ENCODE measurements at places on chromosomes 5 and 9. TPM values are rescaled to one million over a fixed set of nuclear protein-coding genes. Genes with fewer than 3 reads are reported as not detected.

- DNase-seq = no peak
Measured at GRCh38 chr9:86262492-86262891, 3.0 kb upstream of the C9orf153 start.

GRCh38 chr5:159965031-159965837 is 43.7 kb upstream of the TTC1 start:
- no peak for DNase-seq

- DNase-seq = no peak
Measured at GRCh38 chr5:102153003-102153759, 142.9 kb downstream of the SLCO4C1 start.

DNA sequence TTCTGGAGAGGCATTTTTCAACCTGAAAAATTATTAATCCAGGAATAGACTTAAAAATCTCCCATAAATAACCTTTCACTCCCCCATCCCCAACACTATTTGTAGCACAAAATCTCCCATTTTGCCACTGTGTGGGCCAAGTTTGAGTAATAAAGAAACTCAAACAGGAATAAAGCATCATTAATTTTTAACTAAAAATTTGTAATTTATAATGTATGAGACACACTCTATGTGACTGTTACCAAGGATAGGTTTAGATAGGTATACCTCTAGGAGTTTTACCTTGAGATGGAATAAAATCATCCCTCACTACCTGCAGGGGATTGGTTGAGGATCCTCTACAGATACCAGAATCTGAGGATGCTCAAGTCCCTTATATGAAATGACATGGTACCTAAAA is 30.1 kb downstream of the CHD1 start:
- no peak for DNase-seq

- DNase-seq = no peak
Measured at GRCh38 chr5:64973215-64973614, 204.5 kb downstream of the CWC27 start.

DNA sequence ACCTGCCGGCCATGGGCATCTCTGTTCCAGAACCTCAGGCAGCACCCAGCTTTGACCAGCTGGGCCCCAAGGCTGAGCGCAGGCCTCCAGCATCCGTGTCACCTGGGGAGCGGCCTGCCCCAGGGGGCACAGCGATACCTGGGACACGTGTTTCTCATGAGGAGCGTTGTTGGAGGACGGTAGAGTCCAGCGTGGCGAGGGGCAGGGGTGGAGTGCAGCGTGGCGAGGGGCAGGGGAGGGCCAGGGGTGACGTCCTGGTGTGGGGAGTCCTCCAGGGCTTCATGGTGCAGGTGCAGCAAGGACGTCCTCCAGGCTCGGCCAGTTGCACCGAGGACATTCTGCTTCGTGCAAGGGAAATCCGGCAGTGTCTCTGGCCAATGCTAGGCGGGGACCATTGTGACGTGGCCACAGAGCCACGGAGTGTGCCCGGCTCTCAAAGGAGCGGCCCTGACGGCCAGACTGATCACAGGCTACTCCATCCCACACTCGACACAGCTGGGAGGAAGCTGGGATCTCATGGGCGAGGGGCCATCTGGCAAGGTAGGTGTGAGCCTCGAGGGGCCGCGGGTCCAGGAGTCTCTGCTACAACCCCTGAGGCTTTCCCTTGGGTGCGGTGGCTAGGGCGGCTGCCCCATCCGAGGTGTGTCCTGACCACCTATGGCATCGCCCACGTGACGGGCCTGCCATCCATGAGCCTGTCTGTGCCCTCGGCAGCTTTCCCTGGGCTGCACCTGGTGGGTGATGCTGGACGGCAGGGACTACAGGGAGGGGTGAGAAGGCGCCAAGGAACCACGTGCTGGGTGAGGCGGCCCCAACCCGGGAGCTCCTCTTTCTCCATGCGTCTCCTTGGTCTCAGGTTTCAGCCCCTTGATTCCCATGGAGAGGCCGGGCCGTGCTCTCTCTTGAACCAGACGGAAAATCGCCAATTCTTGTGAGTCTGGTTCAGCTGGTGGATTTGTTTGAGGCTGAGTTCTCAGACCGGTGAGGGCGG is 33.8 kb downstream of the SLC9A3 start:
- DNase-seq = no peak

DNA sequence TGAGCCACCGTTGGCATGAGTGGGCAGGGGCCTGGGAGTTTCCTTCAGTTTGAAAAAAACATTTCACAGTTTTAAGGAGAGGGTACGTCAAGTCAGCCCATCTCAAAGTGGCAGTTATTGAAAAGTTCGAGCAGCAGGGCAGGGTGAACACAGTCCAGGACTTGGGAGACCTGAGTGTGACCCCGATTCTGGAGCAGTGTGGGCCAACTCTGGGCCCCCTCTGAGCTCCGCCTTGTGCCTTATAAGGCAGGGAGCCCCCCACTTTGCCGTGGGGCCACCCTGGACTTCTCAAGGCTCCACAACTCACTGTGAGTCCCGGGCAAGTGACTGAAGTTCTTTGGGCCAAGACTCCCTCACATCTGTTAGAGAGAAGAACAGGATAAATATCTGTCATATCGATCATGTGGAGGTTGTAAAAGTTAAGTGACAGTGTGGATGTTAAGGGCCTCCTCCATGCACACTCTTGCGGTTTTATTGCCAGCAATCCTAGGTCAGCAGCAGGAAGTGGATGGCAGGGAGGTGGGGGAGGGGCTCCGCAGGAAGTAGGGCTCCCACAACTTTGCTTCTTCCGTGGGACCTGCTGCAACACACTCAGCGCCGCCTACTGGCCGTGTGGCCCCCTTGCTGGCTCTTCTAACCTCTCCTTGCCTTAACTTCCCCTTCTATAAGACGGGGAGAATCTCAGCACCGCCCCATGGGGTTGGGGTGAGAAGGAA is 38.4 kb downstream of the HRH2 start:
- DNase-seq = peak; percentile 70

- DNase-seq = no peak
Measured at GRCh38 chr9:128396970-128397613, 23.6 kb upstream of the CERCAM start.

- no peak for DNase-seq
Measured at GRCh38 chr5:87120518-87121303, 147.0 kb upstream of the RASA1 start.

GRCh38 chr5:120628156-120628555 is 164.1 kb downstream of the PRR16 start:
- no peak for DNase-seq

DNA sequence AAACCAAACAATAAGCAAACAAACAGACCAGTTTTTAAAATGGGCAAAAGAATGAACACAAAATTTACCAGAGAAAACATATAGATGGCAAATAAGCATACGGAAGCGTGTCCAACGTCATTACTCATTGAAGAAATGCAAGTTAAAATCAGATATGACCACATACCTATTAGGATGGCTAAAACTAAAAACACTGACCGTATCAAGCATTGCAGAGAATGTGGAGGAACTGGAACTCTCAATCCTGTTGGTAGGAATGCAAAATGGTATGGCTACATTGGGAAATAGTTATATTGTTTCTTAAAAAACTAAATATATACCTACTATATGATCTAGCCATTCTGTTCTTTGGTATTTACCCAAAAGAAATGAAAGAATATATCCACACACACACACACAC is 129.4 kb upstream of the ACO1 start:
- DNase-seq = no peak

GRCh38 chr5:350355-350754 is 28.8 kb downstream of the AHRR start:
- DNase-seq = no peak

GRCh38 chr5:107377277-107377609 is 293.5 kb downstream of the EFNA5 start:
- no peak for DNase-seq

GRCh38 chr9:114894609-114895433 is 35.6 kb downstream of the TNFSF8 start:
- DNase-seq = no peak

- DNase-seq = no peak
Measured at GRCh38 chr5:115785381-115786065, 30.9 kb downstream of the CDO1 start.

- DNase-seq = no peak
Measured at GRCh38 chr9:3692606-3693005, 166.8 kb upstream of the RFX3 start.

DNA sequence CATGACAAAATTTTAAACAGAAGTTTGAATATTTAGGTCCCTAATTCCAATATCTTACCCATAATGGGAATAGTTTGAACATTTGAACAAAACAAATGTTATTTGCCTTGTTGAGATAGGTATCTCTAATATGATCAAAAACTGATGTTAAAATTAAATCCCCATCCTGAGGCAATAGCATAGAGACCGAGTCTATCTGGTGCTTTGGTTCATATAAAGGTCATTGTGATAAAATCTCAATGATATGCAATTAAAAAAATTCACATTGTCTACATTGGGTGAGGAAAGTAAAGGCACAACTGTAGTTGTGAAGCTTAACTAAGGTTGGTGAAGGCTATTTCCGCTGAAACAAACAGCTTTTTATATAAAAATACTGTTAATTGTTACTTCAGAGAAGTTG is 318.3 kb downstream of the CAAP1 start:
- DNase-seq = no peak

GRCh38 chr5:88888848-88889188 is 5.8 kb upstream of the MEF2C start:
- DNase-seq = no peak

- no peak for DNase-seq
Measured at GRCh38 chr9:112861638-112862555, 28.8 kb downstream of the SLC46A2 start.

GRCh38 chr5:81717860-81718259 is 33.0 kb downstream of the SSBP2 start:
- DNase-seq = no peak

DNA sequence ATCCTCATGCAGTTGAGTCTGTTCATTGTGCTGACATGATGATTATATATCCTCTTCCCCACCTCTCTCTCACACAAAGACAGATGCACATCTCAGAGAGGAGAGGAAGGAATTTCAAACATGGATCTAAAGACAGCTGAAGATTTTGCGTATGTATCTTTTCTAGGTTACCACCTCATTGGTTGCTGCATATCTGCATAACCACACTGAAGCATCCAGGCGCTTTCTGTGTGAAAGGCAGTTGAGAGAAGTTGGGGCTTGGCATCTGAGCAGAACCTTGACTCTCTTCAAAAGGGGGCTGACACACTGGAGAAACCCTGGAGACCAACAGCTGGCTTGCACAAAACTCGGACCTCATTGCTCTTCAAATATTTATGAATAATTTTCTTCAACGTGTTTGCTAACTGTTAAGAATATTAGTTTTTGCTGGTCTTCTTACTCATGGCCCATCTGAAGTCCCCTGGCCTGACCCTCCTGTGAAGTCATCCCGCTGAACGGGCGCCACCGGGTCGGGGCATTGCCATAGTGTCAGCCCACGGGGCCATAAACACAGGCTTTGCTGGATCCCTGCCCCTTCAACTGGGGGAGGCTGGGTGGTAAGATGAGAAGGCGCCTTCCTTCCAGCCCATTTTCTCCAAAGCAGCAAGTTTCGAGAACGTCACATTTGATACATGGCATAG is 593.2 kb upstream of the CLINT1 start:
- DNase-seq = no peak

- DNase-seq = no peak
Measured at GRCh38 chr9:81879501-81879916, 48.7 kb upstream of the SPATA31D4 start.

- no peak for DNase-seq
Measured at GRCh38 chr5:167208911-167209310, 1082.5 kb upstream of the WWC1 start.

- DNase-seq = no peak
Measured at GRCh38 chr5:132411304-132412013, 41.9 kb downstream of the SLC22A5 start.

DNA sequence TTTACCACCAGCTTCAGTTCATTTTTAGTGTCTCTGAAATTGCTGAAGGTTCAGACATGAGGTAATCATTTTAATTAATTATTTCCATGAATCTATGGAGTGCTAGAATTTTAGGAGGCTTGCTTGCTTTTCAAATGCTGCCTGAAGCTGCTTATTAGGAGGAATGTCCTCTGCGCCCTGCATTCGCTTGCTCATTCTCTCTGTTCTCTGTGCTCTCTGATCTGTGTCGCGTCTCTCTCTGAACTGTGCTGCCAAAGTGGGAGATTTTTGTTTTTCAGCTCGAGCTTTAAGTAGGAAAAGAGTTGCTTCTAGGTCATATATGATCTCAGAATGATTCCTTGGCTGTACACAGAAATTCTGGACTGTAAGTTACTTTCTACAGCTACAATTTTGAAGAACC is 101.7 kb upstream of the PRR16 start:
- DNase-seq = no peak

GRCh38 chr9:81855538-81855937 is 72.7 kb upstream of the SPATA31D4 start:
- no peak for DNase-seq

The BTNL3 gene
- not detected for total RNA-seq

The CCL27 gene
- 0.55 TPM for total RNA-seq

The TNPO1 gene
- total RNA-seq = 112 TPM

The CBY3 gene
- total RNA-seq = 0.51 TPM

The OR13C4 gene
- not detected for total RNA-seq

The WNT8A gene
- total RNA-seq = not detected

The TNFSF15 gene
- total RNA-seq = 0.28 TPM

The LHX2 gene
- not detected for total RNA-seq

The SPATA31D4 gene
- total RNA-seq = not detected

The DNM1 gene
- 2.4 TPM for total RNA-seq

The BRINP1 gene
- total RNA-seq = not detected

The ZNF300 gene
- 0.39 TPM for total RNA-seq

The DNAH5 gene
- total RNA-seq = not detected
